ENCODE measurements at places on chromosomes 3 and 15.

GRCh38 chr3:116951610-116952009 lies 242.0 kb downstream of the TUSC7 start:
- no peak for DNase-seq

- no peak for DNase-seq
These were observed 53.3 kb upstream of the RPL32 start for GRCh38 chr3:12894629-12895028.

GRCh38 chr3:183339461-183340086 lies 86.5 kb downstream of the B3GNT5 start:
- no peak for DNase-seq

GRCh38 chr3:115363071-115363470 lies 216.0 kb upstream of the ZBTB20 start:
- DNase-seq = no peak

DNA sequence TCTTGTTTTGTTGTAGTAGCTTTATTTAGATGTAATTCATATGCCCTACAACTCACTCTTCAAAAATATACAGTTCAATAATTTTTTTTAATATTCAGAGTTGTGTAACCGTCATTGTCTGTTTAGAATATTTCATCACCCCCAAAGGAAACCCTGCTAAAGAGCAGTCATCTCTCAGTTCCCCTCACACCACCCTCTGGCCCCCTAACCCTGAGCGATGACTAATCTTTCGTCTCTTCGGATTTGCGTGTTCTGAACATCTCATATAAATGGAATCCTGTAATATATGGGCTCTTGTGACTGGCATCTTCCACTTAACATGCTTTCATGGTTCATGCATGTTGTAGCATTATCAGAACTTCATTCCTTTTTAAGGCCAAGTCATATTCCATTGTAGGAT lies 183.8 kb downstream of the ATG7 start:
- no peak for DNase-seq

DNA sequence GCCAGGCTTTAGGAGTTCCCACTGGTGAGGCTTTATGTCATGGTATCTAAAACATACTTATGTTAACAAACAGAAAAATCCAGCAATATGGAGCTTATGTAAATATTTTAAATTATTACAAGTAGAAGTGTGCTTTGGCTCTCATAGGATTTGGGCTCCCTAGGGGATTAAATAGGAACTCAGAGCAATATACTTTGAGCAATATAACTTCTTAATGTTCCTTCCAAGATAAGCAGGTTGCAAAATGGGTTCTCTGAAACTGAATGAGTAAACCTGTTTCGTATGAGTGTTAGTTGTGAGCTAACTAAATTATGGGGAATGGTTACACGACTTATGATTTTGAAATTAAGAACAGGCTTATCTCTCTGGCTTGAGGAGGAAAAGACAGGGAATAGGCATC lies 366.1 kb upstream of the ZNF385D start:
- DNase-seq = no peak

DNA sequence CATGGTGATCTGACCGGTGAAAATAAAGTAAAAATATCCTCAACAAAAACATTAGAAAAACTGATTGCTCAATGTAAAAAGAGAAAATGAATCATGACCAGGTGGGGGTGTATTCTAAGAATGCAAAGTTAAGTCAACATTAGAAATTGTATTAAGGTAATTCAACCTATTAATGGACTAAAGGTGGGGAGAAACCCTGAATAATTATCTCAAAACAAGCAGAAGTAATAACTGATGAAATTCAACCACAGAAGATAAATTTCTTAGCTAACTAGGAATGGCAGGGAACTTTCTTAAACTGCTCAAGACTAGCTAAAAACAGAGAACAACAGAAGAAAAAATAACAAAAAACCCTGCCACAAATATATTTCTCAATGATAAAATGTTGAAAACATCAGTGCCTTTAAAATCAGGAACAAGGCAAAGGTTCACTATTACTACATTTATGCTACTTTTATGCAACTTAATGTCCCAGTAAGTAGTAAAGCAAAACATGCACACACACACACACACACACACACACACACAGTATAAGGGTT lies 204.4 kb upstream of the THBS1 start:
- no peak for DNase-seq

GRCh38 chr3:35727179-35727578 lies 87.9 kb downstream of the ARPP21 start:
- DNase-seq = no peak

DNA sequence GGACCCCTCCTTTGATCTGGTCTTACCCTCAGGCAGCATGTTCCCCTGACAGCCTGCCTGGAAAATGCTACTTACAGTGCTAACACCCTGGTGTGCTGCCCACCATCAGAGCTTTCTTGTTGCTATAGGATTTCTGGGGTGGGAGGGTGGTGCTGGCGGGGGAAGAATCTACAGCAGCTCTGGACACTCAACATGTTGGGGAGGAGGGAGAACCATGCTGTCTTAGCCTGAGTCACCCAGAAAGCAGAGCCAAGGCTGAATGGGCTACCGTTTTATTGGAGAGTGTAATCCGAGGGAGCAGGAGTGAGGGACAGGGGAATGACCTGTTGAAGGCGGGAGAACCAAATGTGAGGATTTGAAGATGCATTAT lies 45.6 kb downstream of the MFSD1 start:
- DNase-seq = no peak

GRCh38 chr3:57793737-57794187 lies 37.7 kb downstream of the SLMAP start:
- no peak for DNase-seq

- DNase-seq = no peak
These were observed 90.7 kb downstream of the TMEM266 start for GRCh38 chr15:76150513-76150912.

GRCh38 chr15:91966194-91966552 lies 112.7 kb downstream of the SLCO3A1 start:
- DNase-seq = no peak

DNA sequence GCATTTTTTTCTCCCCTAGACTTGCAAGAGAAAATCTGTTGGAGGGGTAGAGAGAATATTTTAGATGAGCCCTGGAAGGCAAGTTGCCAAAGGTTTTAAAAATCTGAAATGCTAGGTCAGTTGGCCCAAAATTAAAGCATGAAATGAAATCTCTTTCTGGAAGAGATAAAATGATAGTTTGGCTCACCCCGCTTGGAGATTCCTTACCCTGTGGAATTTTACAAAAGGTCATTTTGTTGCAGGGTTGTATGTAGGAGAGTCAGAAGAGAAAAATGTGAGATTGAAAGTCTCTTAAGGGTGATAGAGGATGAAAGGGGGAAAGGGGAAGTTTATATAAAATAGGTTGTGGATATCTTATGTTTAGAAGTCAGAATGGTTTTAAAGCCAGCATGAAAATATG lies 277.8 kb downstream of the CD47 start:
- DNase-seq = no peak

DNA sequence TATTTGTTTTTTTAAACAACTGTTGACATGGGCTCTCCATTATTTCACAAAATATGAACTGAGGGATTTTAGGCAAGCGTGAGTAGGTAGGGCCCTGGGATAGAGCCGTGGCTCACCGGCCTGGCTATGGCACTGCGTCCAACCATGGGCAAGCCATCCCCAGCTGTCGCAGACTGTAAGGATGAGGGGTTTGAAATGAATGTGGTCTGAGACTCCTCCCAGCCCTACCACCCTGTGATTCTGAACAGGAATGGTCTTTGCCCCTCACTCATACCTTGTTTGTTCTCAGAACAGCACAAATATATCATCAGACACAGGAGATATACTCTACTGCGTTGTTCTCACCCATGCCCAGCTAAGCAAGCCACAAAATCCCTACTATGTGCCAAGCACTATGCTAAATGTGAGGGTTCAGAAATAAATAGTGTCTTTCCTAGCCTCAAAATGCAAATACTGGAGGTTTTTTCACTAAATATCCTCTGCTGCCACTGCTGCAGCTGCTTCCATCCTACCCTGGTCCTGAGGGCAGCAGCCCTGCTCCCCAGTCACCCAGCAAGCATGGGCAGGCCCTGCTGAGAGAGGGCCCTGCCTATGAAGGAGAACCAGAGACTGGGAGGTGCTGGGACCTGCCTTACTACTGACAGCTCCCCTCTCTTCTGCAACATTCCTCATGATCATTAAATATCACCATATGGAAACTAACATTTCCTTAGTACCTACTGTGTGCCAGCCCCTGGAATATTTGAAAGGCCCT lies 102.8 kb downstream of the XXYLT1 start:
- DNase-seq = no peak

GRCh38 chr3:157274644-157275137 lies 114.7 kb upstream of the CCNL1 start:
- DNase-seq = no peak

- no peak for DNase-seq
These were observed 6.4 kb upstream of the C15orf39 start for GRCh38 chr15:75195122-75195765.

DNA sequence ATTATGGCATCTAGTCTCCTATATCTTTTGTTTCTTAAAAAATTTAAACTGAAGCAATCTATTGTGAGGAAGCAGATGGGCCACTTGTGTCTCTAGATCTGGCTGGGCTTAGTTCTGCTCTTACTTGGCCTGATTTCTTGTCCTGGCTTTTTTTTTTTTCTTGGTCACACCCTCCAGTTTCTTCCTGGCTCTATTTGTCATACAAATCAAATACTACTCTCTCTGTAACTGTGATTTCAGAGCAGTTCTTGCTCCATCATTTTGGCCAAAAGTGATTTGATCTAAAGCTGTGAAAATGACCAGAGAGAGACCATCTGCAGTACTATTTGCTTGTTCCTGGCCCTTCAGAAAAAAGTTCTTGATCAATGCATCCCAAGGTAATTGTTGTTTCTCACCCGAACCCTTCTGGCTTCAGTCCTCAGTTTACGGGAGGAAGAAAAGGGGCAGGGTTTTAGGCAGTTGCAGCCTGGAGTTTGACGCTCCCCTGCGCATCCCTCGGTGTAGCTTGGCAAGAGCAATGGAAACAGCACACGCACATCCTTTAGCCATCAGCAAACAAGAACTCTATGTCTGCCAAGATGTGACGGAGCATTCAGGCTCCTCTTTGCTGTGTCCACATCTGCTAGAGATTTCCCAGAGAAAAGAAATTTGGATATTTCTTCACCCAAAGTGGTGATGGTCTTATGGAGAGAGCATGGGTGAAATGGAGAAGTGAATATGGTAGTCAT lies 31.6 kb downstream of the CHST2 start:
- DNase-seq = no peak

- no peak for DNase-seq
These were observed 4.2 kb downstream of the RAP2B start for GRCh38 chr3:153166206-153166605.

DNA sequence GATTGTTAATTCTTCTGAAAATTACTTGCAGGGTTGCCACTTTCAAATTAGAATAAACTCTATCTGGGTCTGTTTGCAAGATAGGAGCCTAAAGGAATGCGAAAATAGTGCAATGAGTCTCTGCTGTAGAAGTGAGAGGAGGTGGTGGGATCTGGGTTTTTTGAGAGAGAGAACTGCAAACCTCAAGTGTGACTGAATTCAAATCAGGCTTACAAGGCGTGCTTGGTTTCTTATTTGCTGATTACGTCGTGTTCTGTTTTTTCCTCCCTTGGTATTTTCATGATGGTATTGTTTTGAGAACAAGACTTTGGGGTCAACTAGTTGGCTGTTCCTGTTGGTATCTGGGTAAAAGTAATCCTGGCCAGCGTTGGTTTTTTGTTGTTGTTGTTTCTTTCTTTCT lies 490.9 kb upstream of the CFAP20DC start:
- peak; percentile 37 for DNase-seq

GRCh38 chr3:55701997-55702396 lies 214.9 kb upstream of the WNT5A start:
- DNase-seq = no peak

- DNase-seq = no peak
These were observed 500 bp upstream of the ZSCAN2 start for GRCh38 chr15:84600331-84600686.

- DNase-seq = peak; percentile 65
These were observed 643 bp downstream of the CDAN1 start for GRCh38 chr15:42736178-42736792.

DNA sequence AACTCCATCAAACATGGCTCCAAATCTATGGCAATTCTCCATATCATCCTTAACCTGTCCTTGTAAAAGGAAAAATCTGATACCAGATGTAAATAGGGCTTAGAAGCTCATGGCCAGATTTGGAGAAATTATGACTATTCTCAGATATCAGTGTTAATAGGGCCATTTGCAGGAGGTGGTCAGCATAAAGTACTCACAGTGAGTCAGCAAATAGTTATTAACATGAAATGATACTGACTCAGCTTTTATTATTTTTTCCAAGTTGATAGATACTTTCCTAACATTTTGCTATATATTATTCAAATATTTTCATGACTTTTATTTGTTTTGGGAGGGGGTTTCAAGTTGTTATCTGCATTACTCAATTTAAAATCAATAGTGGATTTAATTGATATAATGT lies 255.8 kb downstream of the MFSD1 start:
- DNase-seq = no peak

GRCh38 chr15:82934100-82934880 lies 18.2 kb downstream of the HOMER2 start:
- no peak for DNase-seq

DNA sequence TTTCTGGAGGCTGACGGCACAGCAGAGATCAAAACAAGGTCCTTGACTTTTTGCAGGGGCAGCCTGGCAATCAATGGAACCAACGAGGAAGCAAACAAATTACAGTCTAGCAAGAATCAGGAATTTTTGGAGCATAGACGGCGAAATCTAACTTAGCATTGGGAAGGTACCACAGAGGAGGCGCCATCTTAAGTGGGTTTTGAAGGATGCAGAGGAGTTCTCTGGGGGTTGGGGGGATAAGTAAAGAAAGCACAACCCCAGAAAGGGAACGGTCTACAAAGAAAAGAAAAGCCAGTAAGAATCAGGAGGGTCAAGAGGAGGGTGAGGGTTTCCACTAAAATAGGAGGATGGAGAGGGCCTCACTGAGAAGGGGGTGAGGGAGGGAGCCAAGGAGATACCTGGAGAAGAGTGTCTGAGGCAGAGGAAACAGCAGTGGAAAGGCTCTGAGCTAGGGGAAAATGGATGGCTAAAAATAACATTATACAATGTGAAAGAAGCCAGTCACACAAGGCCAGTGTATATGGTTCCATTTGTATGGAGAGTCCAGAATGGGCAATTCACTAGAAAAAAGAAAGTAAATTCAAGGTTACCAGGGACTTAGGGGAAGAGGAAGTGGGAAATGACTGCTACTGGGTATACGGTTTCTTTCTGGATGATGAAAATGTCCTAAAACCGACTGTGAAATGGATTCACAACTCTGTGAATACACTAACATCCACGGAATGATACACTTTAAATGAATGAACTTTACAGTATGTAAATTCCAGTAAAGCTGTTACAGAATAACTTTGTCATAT lies 25.2 kb upstream of the IQSEC1 start:
- DNase-seq = no peak

GRCh38 chr3:5116538-5116937 lies 5.6 kb upstream of the ARL8B start:
- no peak for DNase-seq

GRCh38 chr15:70088455-70088854 lies 9.3 kb downstream of the TLE3 start:
- DNase-seq = no peak

- no peak for DNase-seq
These were observed 96.1 kb upstream of the SOX2 start for GRCh38 chr3:181615666-181616065.

GRCh38 chr15:57697588-57697987 lies 8.9 kb upstream of the POLR2M start:
- no peak for DNase-seq

GRCh38 chr3:137032465-137033120 lies 74.8 kb downstream of the IL20RB start:
- peak; percentile 83 for DNase-seq

Data from GM10248 (cell line).